ENCODE measurements at places on chromosomes 2 and 18.
A peak's percentile ranks its signal among the peaks of the same experiment; 100 is the strongest.

DNA sequence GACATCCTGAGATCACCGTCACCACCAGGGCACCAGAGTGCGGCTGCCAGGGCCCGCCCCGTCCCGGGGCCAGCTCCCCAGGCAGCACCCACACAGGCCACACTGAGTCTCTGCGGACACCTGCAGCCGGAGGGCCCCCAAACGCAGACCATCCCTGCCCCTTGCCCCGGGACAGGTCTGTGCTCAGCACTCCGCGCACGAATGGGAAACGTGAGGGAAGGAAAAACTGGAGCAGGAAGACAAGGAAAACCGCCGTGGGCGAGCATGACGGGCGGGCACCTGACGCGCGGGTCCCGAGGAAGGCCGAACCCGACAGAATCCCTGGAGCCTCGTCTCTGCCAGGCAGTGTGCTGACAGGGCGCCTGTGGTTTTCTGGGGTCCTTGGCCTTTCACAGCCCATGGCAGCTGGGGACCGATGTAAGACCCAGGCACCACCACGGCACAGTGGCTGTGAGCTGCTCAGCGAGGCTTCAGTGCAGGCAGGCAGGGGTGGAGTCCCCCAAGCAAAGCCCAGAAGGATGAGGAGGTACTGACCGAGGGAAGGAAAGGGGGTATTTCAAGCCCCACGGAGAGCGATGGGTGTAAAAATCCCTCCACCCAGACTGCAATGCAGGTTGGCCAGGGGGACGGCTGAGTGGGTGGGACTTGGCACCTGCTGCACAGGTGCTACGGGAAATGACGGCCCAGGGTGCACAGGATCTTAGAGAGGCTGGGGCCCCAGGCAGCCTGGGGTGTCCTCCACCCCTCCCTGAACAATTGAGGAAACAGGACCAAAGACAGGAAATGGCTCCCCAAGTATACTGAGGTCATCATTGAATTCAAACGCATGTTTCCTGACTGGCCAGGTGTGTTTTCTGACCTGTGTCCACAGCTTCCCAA is 59.0 kb downstream of the PXDN start:
- no peak for DNase-seq

DNA sequence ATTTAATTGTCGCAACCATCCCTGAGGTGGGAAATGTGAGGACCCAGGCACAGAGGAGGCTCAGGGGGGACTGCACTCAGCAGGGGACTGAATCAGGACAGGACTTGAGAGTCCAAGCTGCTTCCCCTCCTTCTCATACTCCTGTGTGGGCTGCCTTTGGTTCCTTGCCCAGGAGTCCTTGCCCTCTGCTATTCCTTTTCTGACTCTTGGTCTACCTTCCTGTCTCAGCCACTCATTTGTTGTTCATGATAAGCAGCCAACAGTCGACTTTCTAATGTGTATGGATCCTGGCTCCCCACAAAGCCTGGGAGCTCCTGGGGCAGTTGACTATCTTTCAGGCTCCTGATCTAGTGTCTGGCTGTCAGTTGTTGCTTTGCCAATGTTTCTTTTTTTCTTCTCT is 28.3 kb downstream of the GATA6 start:
- DNase-seq, result no peak

GRCh38 chr18:37270038-37270665 is 295.4 kb downstream of the CELF4 start:
- DNase-seq, result peak; percentile 17

- DNase-seq, result no peak
Observed at GRCh38 chr2:160478660-160479059, 14.9 kb downstream of the RBMS1 start.

GRCh38 chr18:6207116-6207515 is 207.6 kb downstream of the L3MBTL4 start:
- DNase-seq, result no peak

GRCh38 chr2:23550553-23550952 is 165.6 kb downstream of the KLHL29 start:
- no peak for DNase-seq

- DNase-seq, result no peak
Observed at GRCh38 chr2:8594731-8595427, 87.0 kb upstream of the ID2 start.

- peak; percentile 21 for DNase-seq
Observed at GRCh38 chr2:61135510-61135909, 26.5 kb upstream of the C2orf74 start.

GRCh38 chr18:75369026-75369721 is 58.3 kb downstream of the SMIM21 start:
- DNase-seq, result no peak

DNA sequence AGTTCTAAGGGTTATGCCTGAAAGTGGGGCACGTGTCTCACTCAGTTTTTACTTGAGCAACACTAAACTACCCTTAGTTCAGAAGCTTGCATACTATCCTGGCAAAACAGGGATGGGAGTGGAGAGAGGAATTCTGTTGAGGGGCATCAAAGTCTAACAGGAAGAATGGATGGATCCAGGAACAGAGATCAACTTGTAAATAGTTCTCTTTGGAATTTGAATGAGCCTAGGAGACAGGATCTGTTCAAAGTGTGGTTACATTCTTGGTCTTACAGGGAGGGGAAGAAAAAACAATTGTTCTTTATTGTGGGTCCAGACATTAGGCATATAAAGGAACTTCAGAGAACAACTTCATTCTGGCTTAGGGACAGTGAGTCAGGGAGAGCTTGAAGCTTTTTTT is 560.2 kb downstream of the CNTNAP5 start:
- no peak for DNase-seq

GRCh38 chr18:74234326-74235171 is 57.2 kb downstream of the CYB5A start:
- peak; percentile 66 for DNase-seq

DNA sequence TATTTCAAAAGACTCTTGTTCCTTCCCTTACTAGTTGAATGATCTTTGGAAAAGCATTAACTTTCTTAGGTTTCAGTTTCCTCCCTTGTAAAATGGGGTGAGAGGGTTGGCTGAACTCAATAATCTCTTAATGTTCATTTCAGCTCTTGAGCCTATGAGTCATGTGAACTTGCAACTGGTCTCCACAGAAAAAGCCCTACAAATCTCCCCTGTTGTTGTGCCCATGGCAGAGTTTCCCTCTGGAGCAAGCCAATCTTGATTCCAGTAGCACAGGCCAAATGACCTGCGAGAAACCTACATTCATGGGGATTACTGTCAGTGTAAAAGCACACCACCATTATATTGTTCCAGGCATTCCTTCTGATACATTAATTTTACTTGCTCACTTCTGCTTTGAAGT is 388.9 kb downstream of the ALK start:
- DNase-seq, result peak; percentile 31

- DNase-seq, result no peak
Observed at GRCh38 chr2:19461504-19462255, 103.3 kb upstream of the OSR1 start.

- DNase-seq, result no peak
Observed at GRCh38 chr2:126770466-126770865, 114.5 kb downstream of the GYPC start.

DNA sequence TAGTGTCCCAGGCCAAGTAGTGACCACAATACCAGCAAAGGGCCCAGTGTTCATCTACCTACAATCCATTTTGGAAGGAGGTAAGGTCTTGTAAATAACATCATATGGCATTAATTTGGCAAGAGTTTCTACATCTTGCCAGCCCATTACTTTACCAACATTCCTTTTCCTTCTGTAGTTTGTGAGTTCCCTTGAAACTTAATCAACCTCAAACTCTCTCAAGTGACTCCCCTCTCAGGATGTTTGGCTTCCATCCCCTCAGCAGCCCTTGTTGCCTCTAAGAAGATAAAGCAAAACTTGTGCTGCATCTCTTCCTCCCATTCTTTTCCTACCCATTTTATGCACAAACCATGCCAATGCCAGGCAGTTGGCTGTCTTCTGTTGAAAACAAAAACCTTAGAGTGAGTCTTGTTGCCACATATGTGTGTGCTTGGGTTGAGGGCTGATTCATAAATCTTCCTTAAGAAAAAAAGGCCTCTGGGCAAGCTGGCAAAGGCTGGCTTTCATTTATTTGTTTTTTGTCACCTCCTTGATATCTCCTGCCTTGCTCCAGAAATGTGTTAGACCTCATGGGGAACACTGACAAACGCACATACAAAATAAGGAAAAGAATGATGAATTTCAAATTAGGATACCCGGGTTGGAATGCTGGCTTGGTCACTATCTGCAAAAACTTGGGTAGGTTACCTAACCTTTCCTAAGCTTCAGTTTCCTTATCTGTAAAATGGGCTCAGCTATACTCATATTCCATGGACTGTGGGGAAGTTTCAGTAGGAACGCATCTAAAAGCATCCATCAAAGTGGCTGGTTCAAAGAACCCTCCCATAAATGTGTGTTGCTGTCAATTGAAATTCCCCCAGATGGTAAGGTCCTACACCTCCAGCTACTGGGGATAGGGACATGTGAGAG is 29.4 kb upstream of the ST3GAL5 start:
- DNase-seq, result no peak

- DNase-seq, result no peak
Observed at GRCh38 chr2:239636808-239637207, 236.0 kb upstream of the HDAC4 start.

GRCh38 chr2:121367246-121367900 is 82.4 kb upstream of the TFCP2L1 start:
- no peak for DNase-seq

DNA sequence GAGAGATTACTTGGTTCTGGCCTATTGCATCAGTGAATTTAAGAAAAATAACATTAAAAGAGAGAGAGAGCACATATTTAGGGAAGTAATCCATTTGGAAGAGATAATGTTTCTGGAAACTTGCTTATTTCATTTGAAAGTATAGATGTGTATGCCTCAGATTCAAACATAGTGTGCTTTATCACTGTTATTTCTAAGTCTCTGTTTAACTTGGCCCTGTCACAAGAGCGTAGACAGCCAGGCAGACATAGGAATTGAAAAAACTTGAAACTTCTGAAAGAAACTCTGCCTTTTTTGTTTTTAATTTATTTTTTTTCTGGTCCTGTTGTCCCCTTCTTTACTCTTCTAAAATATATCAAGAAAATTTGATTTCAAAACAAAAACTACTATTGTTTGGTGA is 849.1 kb downstream of the CNTNAP5 start:
- no peak for DNase-seq

GRCh38 chr18:48139431-48140347 is 209.2 kb upstream of the SMAD2 start:
- no peak for DNase-seq

- no peak for DNase-seq
Observed at GRCh38 chr2:29401994-29402393, 286.8 kb downstream of the CLIP4 start.

GRCh38 chr2:3683748-3684454 is 19.5 kb upstream of the DCDC2C start:
- no peak for DNase-seq

- DNase-seq, result peak; percentile 74
Observed at GRCh38 chr2:164757934-164758695, 83.5 kb downstream of the COBLL1 start.

DNA sequence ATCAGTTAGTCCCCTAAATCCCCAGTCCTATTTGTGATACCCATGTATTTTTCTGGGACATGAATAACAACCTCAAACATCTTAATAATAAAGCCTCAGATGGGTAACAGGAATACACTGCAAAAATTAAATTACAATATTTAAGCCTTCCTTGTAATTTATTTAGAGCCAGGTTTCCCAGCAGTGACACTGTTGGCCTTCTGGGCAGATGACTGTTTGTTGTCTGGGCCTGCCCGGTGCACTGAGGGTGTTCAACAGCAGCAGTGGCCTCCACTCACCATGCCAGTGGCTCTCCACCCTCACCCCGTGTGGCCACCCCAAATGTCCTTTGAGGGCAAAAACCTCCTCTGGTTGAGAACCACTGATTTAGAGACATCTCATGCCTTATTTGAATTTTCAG is 270.2 kb upstream of the SIX3 start:
- no peak for DNase-seq

DNA sequence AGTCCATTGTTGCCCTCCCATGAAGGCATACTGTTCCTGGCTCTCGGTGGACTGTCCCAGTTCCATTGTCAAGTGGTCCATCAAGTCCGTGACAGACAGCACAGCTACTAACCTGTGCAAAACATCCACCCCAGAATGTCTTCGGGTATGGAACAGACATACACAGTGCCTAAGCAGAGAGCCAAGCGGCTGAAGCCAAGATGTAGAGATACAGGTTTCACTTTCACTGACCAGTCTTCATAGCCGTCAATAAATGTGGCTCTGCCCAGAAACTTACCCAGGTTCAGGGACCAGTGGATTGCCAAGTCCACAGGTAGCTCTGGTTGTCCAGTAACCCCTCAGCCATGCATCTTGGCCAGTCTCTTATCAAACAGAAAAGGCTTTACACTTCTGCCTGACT is 10.7 kb upstream of the PAPOLG start:
- DNase-seq, result no peak

DNA sequence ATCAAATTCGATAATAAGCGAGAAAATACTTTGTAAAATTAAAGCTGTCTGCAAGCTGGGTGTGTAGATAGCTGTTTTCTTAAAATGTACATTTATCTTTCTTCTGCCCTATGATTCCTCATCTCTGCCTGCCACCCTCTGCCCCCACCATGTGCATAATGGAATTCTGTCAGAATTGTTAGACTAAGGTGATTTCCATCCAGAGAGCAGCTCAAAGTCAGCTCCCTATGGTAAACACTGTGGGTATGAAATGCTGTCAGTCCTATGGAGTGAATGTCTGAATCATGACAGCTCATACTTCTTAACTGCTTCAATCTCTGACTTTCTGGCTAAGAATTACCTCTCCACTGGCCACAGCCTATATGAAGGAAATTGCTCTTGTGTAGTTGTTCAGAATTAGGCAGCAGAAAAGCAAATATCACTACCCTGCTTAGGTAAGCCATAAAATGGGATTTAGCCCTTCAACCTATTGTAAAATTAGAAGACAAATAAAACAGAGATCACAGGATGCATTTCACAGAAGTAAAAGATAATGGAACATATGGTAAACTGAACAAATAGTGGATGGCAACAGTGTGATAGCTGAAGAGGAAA is 137.7 kb downstream of the CD8B2 start:
- DNase-seq, result no peak

GRCh38 chr2:143948710-143949109 is 571.2 kb downstream of the ZEB2 start:
- no peak for DNase-seq

DNA sequence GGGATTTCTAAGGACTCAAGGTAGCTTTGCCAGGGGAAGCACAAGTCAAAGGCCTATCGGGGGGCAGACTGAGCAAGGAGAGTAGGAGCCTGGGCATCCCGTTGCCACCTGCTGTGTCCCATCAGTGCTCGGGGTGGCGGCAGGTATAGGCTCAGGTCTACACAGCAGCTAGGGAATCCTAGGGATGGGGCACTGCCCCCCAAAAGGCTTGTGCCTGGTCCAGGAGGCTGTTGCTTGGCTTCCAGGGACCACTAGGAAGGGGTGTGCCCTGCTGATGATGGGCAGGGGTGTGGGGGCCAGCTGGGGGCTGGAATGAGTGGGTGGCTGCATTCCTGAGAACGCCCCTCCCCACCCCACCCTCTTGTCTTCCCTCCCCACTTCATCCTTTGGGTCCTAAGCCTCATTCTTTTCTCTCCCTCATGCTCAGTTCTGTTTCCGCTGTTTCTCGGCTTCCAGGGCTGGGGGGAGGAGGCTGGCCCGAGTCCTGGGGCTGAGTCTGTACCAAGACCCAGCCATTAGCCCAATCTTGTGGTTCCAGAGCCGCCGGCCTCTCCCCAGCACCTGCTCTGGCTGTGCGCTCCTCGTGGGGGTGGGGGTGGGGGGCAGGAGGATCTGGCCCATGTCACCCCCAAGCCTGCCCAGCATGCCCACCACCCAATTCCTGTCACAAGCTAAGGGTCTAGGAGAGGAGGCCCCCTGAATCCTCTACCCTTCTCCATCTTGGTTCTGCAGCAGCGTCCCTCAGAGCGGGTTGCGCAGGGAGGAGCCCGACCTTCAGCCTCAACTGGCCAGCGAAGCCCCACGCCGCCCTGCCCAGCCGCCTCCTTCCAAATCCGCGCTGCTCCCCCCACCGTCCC is 12.8 kb downstream of the SPEG start:
- DNase-seq, result no peak

Data from stromal cell of bone marrow (primary cell).